PC-3 (cell line): ENCODE measurements at places on chromosomes 16 and 17. TPM values are rescaled to one million over a fixed set of nuclear protein-coding genes. Genes with fewer than 3 reads are reported as not detected.
A peak's percentile ranks its signal among the peaks of the same experiment; 100 is the strongest.

DNA sequence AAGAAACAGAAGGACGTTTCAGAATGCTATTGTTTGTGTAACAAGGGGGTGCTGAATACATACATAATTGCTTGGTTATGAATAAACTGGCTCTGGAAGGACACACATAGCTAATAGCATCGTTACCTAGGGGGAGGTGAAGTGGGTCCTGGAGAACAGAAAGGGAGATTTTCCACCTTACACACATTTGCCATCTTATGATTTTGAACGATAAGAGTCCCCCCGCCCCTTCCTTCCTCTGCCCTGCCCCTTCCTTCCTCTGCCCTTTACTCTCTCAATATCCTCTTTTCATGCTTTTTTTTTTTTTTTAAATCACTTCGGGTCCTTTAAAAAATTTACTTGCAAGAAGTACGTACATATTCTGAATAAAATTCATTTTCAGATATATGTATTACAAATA is 902 bp upstream of the DHRS7B start:
- no peak for DNase-seq

DNA sequence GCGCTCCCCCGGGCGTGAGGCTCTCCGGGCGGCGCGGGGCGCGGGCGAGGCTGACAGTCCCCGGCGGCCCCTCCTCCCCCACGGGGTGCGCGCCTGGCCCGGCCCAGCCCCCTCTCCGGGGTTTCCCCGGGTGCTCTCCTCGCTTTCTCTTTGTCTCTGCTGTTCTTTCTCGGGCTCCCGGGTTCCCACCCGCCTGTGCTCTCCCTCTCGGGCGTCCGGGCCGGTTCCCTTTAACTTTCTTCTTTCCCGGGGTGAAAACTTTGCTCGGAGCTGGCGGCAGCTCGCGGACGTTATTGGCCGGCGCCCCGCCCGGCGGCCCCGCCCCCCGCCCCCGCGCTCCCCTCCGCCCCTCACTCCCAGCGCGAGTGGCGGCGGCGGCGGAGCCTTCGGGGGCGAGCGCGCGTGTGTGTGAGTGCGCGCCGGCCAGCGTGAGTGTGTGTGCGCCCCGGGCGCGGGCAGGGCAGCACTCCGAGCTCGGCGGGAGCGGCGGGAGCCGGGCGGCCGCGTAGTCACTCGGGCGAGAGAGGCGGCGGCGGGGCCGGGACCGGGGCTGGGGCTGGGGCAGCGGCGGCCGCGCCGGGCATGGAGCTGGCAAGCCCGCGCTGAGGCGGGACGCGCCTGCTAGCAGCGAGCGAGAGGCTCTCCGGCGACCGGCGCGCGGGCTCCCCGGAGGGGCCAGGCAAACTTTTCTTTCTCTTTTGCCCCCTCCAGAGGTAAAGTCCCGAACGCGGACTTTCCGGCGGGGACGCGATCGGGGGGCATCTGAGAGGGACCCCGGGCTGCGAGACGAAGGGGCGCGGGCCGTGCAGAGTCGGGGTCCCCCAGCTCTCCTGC is at the start of gene NTN1:
NTN1 (plus strand) TSS at position 353 of the 834 bp plus-strand sequence. CDS start 864 bp downstream, outside the sequence.
- peak; percentile 17 for DNase-seq

DNA sequence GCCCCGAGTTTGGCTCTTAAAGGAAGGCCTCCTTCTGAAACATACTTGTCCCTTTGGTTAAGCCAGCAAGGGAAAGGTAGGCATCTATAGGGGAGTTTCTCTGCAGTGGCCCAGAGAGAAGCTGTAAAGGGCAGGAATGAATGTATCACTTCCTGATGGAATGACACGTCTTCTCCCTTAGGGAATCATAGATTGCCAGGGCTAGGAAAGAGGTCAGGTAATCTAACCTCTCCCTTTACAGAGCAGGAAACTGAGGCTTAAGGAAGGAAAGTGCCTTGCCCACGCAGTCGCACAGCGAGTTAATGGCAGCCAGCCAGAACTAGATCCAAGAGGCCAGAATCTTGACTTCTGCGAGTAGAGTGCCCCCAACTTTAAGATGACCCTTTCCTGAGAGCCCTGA is 66.1 kb downstream of the NEUROD2 start:
- DNase-seq: no peak

GRCh38 chr17:59893676-59894100 is 767 bp downstream of the RPS6KB1 start:
- DNase-seq: peak; percentile 39

- peak; percentile 18 for DNase-seq
Observed at GRCh38 chr17:69473841-69474831, 59.6 kb downstream of the MAP2K6 start.

Gene NHLRC4
- total RNA-seq: 0.44 TPM in 1 of 2 replicates, not detected in the other
